Stimulated activated CD4-positive, alpha-beta T cell treated with anti-CD3 and anti-CD28 coated beads, Interleukin-15, amount 100 ng/mL, for 1 hour (primary cell): ENCODE measurements at places on chromosomes 7 and 10.

GRCh38 chr7:156024201-156024600, 211.9 kb upstream of the SHH start:
- DNase-seq = no peak

GRCh38 chr10:27794157-27794556, 48.5 kb upstream of the MKX start:
- no peak for DNase-seq

DNA sequence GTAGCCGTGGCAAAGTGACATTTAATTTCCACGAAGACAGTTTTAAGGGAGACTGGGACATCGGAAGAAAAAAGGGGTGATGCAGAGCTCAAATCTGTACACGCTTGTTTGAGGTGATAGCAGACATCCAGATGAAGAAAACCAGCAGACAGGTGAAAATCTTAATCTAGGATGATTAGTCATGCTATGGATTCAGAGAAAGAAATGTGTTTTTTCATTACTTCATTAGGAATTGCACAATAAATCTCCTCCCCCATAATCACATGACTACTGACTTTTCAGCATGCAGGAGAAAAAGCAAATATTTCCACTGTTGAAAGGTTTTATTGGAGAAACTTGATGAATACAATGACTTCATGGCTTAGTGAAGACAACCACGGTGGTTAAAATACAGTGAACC, 2.5 kb downstream of the NUDT5 start:
- no peak for DNase-seq

DNA sequence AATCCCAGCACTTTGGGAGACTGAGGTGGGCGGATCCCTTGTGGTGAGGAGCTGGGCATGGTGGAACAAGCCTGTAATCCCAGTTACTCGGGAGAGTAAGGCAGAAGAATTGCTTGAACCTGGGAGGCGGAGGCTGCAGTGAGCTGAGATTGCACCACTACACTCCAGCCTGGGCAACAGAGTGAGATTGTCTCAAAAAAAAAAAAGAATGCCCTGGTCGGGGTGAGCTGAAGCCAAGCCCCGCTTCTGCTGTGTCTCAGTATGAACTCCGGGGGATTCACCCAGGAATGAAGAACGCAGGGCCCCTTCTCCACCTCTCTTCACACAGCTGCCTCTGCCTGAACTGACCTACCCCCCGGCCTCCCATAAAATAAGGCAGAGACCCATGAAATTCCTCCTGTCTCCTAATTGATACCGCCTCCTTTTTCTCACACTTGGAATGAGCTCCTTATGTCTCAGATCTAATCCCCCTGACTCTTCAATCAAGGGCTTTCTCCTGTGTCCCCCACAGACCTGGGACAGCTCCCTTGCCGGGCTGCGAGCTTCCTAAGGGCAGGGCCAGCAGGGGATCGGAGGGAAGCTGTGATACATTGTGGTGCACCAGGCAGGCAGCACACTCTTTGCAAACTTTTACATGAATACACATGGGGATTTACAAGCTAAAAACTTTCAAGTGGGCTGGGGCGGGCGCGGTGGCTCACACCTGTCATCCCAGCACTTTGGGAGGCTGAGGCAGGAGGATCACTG, 911 bp upstream of the ZP3 start:
- DNase-seq = no peak

DNA sequence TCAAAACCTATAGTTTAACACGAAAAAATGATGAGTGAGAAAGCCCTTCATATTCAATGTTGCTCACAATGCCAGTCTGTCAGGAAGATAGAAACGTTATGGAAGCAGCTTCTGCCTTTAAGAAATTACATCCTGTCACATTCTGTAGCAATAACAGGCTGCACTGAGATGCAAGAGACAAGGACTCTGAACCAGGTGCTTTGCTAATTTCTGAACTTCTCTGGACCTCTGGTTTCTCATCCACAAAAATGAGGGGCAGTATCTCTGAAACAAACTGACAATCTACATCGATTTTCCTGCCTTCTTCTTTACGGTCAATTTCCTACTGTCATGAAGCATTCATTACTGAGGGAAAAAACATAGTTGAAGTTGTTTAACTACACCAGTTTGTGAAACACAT, 234.0 kb downstream of the SNX13 start:
- no peak for DNase-seq

DNA sequence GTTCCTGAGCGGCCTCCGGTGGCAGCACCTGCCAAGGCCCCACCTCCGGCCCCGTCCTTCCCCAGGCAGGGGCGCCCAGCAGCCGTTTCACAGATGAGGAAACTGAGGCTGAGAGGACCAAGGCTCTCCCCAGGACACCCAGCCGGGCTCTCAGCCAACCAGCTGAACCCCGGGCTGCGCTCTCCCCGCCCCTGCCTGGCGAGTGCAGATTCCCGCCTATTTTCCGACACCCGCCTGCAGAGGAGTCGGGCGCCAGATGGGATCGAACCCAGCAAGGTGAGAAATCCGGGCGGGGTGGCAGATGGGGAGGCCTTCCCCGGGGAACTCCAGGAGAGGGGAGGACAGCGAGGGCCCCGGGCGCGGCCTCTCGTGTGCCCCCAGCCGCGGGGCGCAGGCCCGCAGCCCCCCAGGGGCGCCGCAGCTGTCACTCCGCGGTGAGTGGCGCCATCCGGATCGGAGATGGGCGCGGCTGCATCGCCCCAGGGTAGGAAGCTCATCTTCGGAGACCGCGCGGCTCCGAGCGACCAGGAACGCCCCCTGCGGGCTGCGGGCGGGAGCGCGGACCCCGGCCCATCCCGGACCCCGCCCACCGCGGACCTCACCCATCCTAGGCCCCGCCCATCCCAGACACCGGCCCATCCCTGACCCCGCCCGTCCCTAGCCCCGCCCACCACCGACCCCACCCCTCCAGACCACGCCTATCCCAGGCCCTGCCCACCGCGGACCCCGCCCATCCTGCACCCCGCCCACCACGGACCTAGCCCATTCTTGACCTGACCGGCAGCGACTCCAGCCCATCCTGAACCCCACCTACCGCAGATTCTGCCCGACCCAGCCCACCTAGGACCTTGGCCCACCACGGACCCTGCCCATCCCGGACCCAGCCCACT, 90.3 kb downstream of the MICALL2 start:
- DNase-seq = no peak

DNA sequence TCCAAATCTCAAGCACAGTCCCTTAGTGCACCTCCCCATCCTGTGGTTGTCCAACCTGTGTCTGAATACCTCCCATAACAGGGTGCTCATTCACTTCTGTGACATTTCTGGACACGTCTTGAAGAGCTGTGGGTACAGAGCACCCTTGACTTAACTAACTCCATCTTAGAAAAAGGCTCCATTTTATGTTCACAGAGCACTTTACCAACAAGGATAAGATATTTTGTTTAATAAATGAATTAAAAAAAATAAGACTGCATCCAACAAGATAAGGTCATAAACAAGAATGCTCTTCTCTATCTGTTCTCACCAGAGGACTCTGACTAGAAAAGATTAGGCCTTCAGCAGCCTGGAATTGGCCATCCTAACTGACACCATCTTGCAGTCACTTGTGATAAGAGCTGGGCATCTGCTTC, 335.2 kb upstream of the ZNF32 start:
- no peak for DNase-seq

- no peak for DNase-seq
Measured at GRCh38 chr10:52258799-52259425, 55.2 kb upstream of the DKK1 start.

GRCh38 chr7:91913612-91914011, 27.1 kb upstream of the AKAP9 start:
- no peak for DNase-seq

- no peak for DNase-seq
Measured at GRCh38 chr10:5540891-5541290, 16.1 kb downstream of the CALML3 start.

DNA sequence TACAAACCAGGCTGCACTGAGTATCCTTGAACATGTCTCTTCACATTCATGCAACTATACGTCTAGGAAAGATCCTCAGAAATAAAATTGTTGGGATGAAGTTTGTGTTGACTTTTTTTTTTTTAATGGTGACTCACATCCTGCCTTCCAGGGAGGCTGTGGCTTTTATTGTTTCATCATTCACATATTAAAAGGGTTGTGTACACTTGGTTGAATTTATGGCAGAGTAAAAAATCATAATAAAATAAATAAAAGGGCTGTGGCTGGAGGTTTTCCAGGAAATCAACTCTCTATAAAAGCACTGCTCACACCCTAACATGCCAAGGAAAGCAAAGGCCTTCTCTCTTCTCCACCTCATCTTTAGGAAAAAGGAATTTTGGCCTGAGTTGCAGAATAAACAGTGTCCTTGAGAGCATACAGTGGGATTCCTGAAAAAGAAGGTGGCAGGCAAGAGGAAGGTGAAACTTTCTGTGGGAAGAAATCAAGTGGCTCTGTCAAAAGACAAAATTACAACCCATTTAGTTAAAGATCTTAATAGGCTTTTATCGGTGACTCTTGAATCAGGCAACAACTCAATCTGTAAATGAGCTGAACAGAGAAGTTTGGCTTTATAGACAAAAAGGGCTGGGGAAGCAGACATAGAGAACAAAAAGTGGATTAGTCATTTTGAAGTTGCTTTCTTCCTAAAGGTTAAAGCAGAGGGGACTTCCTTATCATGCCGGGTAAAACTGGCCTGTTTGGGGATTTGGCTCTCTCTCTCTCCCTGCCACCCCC, 41.6 kb upstream of the FHIP2A start:
- DNase-seq = no peak
